ENCODE measurements at places on chromosomes 7 and 10. TPM values are rescaled to one million over a fixed set of nuclear protein-coding genes. Genes with fewer than 3 reads are reported as not detected.

CCSER2 gene
- total RNA-seq, result 49.7 TPM

ZNF800 gene
- 25.2 TPM for total RNA-seq

FAM25G gene
- total RNA-seq, result not detected

CHAT gene
- not detected for total RNA-seq

FAM180A gene
- 34.4 TPM for total RNA-seq
